Thymus (tissue), 14 donors: ENCODE measurements at places on chromosomes 3 and 15. TPM values are rescaled to one million over a fixed set of nuclear protein-coding genes. Genes with fewer than 3 reads are reported as not detected.

ARL14 gene
- polyA plus RNA-seq = 4.8 TPM

TAGLN3 gene
- 1.5 TPM for polyA plus RNA-seq

GP5 gene
- 0.64 TPM for polyA plus RNA-seq

DNA sequence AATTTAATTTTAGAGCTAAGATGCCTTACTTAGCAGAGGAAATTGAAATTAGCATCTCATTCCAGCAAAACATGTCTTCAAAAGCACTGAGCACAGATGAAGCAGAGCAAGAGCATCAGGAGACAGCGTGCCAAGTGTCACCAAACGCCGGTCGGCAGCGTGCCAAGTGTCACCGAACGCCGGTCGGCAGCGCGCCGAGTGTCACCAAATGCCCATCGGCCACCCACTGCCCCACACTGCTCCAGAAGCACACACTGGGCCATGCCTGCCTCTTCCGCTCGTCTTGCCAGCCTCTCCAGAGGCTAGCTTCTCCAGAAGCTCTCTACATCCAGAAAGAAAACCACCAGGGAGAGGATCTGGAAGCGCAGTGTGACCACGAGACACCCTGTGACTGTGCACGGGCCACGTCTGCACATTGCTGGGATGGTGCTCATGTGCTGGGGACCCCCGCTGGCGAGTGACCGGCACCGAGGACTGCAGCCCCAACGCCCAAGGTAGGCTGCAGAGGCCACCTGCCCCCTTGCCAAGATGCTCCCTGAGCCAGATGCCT is 37.8 kb downstream of the CYFIP1 start:
- no peaks in the 10 kb centered on the region for H3K36me3 ChIP-seq
- H3K4me1 ChIP-seq = peaks cover 4% of the 10 kb centered on the region
- H3K27ac ChIP-seq = no peak overlapping the region
- H3K4me3 ChIP-seq = no peak overlapping the region

DNA sequence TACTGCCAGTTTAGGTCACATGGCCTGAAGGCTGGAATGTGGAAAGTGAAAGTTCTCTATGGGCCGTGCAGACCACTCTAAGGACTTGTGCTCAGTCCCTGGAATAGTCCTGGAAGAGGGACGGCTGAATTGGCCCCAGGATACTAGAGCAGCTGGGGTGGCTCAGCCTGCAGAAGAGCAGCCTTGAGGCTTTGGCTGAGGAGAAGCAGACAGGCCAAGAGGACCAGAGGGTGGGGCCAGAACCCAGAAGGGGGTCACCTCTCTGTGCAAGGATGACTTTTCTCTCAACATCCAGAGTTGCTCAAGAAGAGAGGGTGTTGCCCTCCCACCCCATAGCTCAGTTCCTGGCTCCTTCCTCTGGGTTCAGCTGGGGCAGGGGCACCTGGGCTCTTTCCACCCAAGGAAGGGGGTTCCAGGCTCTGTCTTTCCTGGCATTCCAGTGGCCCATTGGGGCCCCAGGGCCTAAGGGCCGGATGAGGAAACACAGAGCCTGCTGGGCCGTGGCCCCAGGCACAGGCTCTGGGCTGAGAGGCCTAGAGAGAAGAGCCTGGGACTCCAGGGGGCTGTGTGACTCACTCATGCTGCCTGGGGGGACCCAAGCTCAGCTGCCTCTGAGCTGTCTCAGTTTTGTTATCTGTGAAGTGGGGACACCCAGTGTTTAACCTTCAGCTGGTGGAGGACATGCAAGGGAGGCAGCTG is 8.5 kb upstream of the FBLN2 start:
- no peak overlapping the region for H3K4me3 ChIP-seq
- no peak overlapping the region for H3K27ac ChIP-seq
- no peak for DNase-seq
- H3K36me3 ChIP-seq = no peaks in the 10 kb centered on the region
- no peaks in the 10 kb centered on the region for H3K27me3 ChIP-seq

DNA sequence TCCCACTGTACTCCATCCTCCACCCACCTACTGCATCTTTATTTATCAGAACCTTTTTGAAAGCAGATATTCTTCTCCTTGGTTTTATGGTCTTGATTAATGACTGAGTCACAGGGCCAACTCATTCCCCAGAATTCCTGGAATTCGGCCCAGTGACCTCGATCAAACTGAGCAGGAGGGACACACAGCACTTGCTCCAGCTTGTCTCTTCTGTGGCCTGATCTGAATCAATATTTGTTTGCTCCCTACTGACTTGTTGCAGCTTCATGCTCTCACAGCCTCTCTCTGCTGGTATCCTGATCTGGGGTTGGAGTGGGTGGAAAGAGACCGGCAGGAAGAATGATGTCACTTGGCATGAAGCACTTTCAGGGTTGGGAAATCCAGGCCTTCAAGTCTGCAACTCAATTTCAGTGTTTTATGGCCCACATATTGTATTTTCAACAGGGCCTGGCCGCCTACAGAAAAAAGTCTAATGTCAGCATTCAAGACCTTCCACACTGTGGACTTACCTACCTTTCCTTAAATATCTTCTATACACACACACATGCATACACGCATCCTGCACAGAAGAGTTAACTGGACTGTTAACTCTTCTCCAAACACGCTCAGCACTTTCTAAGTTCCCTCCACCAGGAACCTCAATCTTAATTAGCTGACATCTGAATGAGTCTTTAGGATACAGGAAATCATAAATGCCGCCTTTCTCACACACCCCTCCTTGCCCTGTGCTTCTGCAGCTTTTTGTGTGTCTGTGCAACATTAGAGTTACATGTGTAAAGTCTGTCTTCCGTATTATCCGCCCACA is 4.6 kb downstream of the ANXA2 start:
- no peaks in the 10 kb centered on the region for H3K4me1 ChIP-seq
- H3K4me3 ChIP-seq = no peak overlapping the region
- peak overlapping the region; percentile 84 for H3K27ac ChIP-seq
- peaks cover 16% of the 10 kb centered on the region for H3K27me3 ChIP-seq

DNA sequence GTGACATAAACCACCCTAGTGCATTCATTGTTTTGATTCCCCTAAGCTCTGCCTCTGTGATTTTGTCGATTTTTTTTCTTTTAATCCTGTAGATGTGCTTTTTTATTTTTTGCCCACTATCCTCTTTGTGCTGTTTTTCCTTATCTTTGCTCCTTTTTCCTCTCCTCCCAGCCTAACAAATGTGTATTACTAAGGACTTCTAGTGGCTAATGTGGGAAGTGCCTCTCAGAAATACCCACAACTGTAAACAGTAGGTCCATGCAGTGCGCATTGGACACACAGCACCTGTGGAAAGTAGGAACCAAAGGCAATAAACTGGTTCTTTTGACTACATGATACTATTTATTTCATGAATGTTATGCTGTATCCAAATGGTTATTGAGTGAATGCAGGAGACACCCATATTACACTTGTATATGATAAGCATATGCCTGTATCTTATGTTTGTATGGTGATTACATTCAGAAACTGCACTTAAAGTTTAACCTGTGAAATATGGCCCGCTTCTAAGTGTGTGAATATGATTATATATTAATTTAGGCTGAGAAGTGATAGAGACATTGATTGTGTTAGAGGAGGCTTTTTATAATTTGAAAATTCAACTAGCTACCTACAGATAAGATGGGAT is 147.8 kb downstream of the PLCL2 start:
- H3K27me3 ChIP-seq = no peaks in the 10 kb centered on the region
- no peaks in the 10 kb centered on the region for H3K36me3 ChIP-seq
- DNase-seq = no peak
- H3K27ac ChIP-seq = no peak overlapping the region
- peaks cover 2% of the 10 kb centered on the region for H3K4me1 ChIP-seq

GRCh38 chr15:69591905-69592508 is 139.4 kb downstream of the RPLP1 start:
- no peak overlapping the region for H3K27ac ChIP-seq
- DNase-seq = no peak
- no peak overlapping the region for H3K4me3 ChIP-seq

DNA sequence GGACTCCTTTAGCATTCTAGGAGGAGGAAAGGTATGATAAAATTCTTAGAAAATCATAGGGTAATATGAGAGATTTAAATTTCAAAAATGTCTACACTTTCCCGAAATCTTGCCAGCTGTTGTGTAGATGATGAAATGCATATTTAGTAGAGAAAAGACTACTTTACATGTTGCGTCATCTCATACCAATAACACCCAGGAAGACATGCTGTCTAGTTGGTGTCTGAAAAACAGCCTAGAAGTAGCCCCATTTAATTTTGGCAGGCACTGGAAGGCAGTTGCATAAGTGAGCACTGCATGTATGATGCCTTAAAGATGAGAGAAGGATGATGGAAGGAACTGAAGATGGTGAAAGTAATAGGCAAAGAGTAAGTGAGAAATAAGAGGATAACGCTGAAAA is 310.5 kb upstream of the TPM1 start:
- no peaks in the 10 kb centered on the region for H3K4me1 ChIP-seq
- no peak overlapping the region for H3K4me3 ChIP-seq
- no peak for DNase-seq
- H3K27me3 ChIP-seq = no peaks in the 10 kb centered on the region
- H3K27ac ChIP-seq = no peak overlapping the region
- H3K36me3 ChIP-seq = no peaks in the 10 kb centered on the region

GRCh38 chr15:59438625-59439290 is 772 bp downstream of the FAM81A start:
- H3K27me3 ChIP-seq = peaks cover 62% of the 10 kb centered on the region
- H3K4me3 ChIP-seq = peak overlapping the region; percentile 51
- no peaks in the 10 kb centered on the region for H3K36me3 ChIP-seq
- no peak for DNase-seq

DNA sequence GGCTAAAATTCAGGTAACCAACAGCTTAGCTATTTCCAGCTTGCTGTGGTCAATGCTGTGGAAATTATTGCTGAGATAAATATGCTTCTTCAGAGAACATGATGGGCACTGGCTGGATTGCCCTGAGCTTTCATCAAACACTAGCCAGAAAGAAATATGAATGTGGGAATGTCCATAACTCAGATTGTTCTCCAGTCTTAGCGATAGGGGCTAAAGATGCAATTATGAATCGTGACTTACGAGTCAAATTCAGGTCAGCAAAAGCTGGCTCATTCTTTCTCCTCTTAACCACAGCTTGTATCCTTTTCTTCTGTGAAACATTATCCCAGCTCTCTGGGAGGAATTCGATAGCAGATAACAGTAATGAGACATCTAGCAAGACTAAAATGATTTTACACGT is 307.6 kb downstream of the RYR3 start:
- H3K4me3 ChIP-seq = no peak overlapping the region
- H3K36me3 ChIP-seq = no peaks in the 10 kb centered on the region
- H3K4me1 ChIP-seq = no peaks in the 10 kb centered on the region
- no peak overlapping the region for H3K27ac ChIP-seq

DNA sequence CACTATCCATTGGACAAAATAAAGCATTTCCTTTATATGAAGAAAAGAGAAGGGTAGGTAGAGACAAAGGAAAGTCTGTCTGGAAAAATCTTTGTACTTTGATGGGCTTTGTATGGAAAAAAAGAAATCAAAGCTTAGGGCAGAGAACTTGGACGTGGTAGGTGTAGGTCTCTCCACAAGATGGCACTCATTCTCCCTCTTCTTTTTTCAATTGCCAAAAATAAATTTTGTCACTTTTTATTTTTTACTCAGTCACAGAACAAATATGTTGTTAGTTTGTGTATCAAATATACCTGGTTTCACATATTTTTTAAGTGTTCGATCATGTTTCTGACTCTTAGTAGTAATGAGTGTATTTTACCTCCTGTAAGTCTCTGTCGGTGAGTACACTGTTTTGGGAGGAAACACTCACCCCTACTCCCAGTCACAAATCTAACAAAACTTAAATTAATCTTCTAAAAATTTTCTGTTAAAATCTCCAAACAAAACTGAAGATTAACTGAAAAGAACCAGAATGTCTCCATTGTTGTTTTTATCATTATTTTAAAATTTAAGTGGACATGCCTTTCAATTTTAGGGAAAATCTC is 415.8 kb upstream of the GOLIM4 start:
- no peak for DNase-seq
- H3K36me3 ChIP-seq = no peaks in the 10 kb centered on the region
- no peak overlapping the region for H3K4me3 ChIP-seq
- no peaks in the 10 kb centered on the region for H3K4me1 ChIP-seq

- H3K27me3 ChIP-seq = peaks cover 2% of the 10 kb centered on the region
- no peak overlapping the region for H3K27ac ChIP-seq
- H3K36me3 ChIP-seq = no peaks in the 10 kb centered on the region
- no peak for DNase-seq
- no peak overlapping the region for H3K4me3 ChIP-seq
- H3K4me1 ChIP-seq = no peaks in the 10 kb centered on the region
Observed at GRCh38 chr3:183261151-183261724, 8.2 kb downstream of the B3GNT5 start.

DNA sequence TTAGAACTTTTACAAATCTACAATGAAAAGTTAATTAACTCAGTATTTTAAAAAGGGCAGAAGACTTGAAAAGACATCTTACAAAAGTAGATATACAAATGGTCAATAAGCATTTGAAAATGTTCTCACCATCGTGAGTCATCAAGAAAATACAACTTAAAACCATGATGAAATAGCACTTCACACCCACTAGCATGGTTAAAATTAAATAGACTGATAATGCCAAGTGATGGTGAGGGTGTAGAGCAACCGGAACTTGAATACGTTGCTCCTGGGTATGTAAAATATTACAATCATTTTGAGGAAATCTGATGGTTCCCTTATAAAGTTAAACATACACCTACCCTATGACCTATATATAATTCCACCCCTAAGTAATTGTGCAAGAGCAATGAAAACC is 319.8 kb upstream of the UMPS start:
- no peaks in the 10 kb centered on the region for H3K36me3 ChIP-seq
- H3K27me3 ChIP-seq = no peaks in the 10 kb centered on the region
- no peak overlapping the region for H3K4me3 ChIP-seq
- DNase-seq = no peak

GRCh38 chr15:71447328-71448250 is 332.3 kb downstream of the THSD4 start:
- no peaks in the 10 kb centered on the region for H3K27me3 ChIP-seq
- H3K36me3 ChIP-seq = no peaks in the 10 kb centered on the region
- peak overlapping the region; percentile 20 for H3K27ac ChIP-seq
- H3K4me3 ChIP-seq = no peak overlapping the region
- no peak for DNase-seq
- H3K4me1 ChIP-seq = no peaks in the 10 kb centered on the region

DNA sequence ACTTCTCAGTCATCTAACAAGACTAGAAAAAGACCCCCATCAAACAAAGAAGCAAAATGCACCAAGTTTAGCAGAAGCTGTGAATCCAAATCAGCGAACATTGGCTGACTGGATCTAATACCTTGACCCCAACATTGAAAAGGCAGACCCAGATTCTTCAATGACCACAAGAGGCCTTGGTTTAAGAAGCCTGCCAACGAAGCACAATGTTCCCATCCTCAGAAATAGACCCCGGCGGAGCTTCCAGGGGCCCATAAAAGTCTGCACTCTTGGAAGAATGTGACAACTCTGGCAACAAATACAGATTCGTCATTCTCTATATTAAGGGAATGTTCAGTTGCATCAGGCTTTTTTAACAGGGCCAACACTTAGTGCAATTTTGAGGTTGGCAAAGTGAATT is 112.8 kb upstream of the BCL6 start:
- H3K27me3 ChIP-seq = no peaks in the 10 kb centered on the region
- DNase-seq = no peak
- H3K36me3 ChIP-seq = no peaks in the 10 kb centered on the region
- no peaks in the 10 kb centered on the region for H3K4me1 ChIP-seq
- H3K27ac ChIP-seq = no peak overlapping the region
- H3K4me3 ChIP-seq = no peak overlapping the region

GRCh38 chr3:127312818-127313217 is 25.0 kb upstream of the PRR20G start:
- no peaks in the 10 kb centered on the region for H3K4me1 ChIP-seq
- no peak overlapping the region for H3K27ac ChIP-seq
- H3K4me3 ChIP-seq = no peak overlapping the region
- no peaks in the 10 kb centered on the region for H3K27me3 ChIP-seq
- DNase-seq = no peak
- H3K36me3 ChIP-seq = no peaks in the 10 kb centered on the region

GRCh38 chr3:58006661-58007060 is 1.6 kb upstream of the FLNB start:
- peaks cover 32% of the 10 kb centered on the region for H3K4me1 ChIP-seq
- DNase-seq = no peak
- H3K27ac ChIP-seq = no peak overlapping the region
- no peaks in the 10 kb centered on the region for H3K36me3 ChIP-seq
- H3K27me3 ChIP-seq = no peaks in the 10 kb centered on the region
